ENCODE measurements at places on chromosomes 12 and 14.

- peak; percentile 99 for DNase-seq
These were observed 98.3 kb downstream of the LRRC74A start for GRCh38 chr14:76924371-76925096.

DNA sequence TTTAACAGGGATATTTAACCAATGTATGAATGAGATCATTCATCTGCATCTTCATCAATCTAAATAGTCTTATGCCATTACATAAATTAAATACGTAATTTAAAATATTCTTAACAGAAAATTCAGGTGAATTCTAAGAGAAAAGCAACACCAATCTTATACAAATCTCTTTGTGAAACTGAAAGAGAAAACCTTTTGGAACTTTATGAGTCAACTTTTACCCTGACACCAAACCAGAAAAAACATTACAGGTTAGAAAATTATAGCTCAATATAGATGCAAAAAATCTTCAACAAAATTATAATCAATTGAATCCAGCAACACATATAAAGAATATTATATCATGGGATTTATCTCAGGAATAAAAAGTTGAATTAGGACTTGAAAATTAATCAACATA is 3.4 kb downstream of the GLIPR1L1 start:
- no peak for DNase-seq

DNA sequence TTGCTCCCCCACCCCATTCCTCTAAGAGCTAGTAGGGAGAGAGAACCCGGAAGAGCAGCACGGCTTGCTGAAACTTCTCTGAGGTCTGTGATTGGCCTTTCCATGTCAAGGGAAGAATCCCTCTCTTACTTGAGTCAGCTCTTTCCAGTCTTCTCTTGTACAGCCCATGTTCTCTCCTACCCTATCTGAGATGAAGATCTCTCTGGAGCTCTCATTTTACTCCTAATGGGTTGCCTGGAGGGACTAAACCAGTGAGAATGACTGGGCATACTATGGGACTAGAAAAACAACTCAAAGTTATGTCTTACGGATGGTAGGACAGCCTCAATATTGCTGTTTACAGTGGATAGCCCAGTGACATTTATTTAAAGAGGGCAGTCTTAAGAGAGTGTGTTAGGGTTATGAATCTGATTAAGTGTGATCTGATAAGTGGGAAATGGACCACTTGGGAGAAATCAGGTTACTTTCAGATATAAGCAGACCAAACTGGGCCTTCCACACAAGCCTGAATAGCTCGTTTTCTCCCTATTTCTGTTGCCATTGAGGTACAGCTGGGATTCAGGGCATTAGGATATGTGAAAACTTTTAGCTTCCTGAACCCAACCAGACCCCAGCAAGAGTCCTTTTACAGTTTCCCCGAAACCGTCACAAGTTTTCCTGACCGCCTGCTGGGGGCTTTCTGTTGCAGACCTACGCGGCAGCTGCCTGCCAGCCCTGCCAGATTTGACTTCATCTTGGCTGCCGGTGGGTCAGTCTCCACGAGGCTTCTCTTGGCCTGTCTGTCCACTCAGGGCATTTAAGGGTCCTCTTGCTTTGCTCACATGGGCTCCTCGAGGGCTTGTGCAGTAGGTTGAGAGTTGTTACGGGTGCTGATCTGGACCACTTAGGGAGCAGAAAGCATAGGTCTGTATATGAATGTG is 16.9 kb downstream of the ETV6 start:
- no peak for DNase-seq

- DNase-seq: peak; percentile 54
These were observed 883 bp downstream of the FOXJ2 start for GRCh38 chr12:8033153-8034044.

- DNase-seq: no peak
These were observed 33.5 kb downstream of the SLC38A2 start for GRCh38 chr12:46339051-46339450.
